ENCODE measurements at places on chromosomes 16 and 17. TPM values are rescaled to one million over a fixed set of nuclear protein-coding genes. Genes with fewer than 3 reads are reported as not detected.

TBC1D3I gene
- total RNA-seq = not detected

AANAT gene
- not detected for total RNA-seq

LGALS9C gene
- not detected for total RNA-seq

CACNG1 gene
- not detected for total RNA-seq

MT1M gene
- not detected for total RNA-seq

PPL gene
- total RNA-seq = 0.36 TPM

TPSD1 gene
- total RNA-seq = not detected

SLX1A gene
- 8.4 TPM for total RNA-seq

KRT33A gene
- total RNA-seq = not detected

FAM83G gene
- total RNA-seq = 10.3 TPM

CASKIN2 gene
- total RNA-seq = 2.9 TPM

DPEP3 gene
- total RNA-seq = not detected

LCMT1 gene
- total RNA-seq = 60.0 TPM

ALDH3A1 gene
- total RNA-seq = not detected

NEUROD2 gene
- not detected for total RNA-seq

LGALS9B gene
- total RNA-seq = not detected

PABPN1L gene
- total RNA-seq = not detected

CHST6 gene
- under 0.01 TPM for total RNA-seq

ABCA9 gene
- total RNA-seq = under 0.01 TPM

SOX8 gene
- under 0.01 TPM for total RNA-seq

TBC1D3D gene
- not detected for total RNA-seq

OR2C1 gene
- under 0.01 TPM for total RNA-seq

PIRT gene
- total RNA-seq = not detected

C16orf92 gene
- total RNA-seq = not detected

CCDC40 gene
- total RNA-seq = 0.90 TPM

CRISPLD2 gene
- 35.0 TPM for total RNA-seq

KIF18B gene
- 1.3 TPM for total RNA-seq

WFDC1 gene
- 5.0 TPM for total RNA-seq

DOK4 gene
- total RNA-seq = 22.0 TPM

C17orf50 gene
- total RNA-seq = not detected

ACSM2A gene
- total RNA-seq = not detected

CBFA2T3 gene
- not detected for total RNA-seq

AIPL1 gene
- not detected for total RNA-seq

SEPTIN12 gene
- total RNA-seq = not detected

CLDN7 gene
- 1.4 TPM for total RNA-seq

HOXB9 gene
- total RNA-seq = under 0.01 TPM

NPIPB8 gene
- total RNA-seq = not detected

CHMP6 gene
- 5.0 TPM for total RNA-seq

HAS3 gene
- total RNA-seq = 0.28 TPM

CALB2 gene
- not detected for total RNA-seq

MT3 gene
- total RNA-seq = not detected

TBC1D3C gene
- total RNA-seq = not detected

OTOA gene
- total RNA-seq = not detected

PRAC2 gene
- not detected for total RNA-seq

ARL5C gene
- not detected for total RNA-seq

TNFRSF13B gene
- not detected for total RNA-seq

TEX14 gene
- total RNA-seq = not detected

Data from IMR-90 (cell line).